ENCODE measurements at places on chromosomes 4 and X.

DNA sequence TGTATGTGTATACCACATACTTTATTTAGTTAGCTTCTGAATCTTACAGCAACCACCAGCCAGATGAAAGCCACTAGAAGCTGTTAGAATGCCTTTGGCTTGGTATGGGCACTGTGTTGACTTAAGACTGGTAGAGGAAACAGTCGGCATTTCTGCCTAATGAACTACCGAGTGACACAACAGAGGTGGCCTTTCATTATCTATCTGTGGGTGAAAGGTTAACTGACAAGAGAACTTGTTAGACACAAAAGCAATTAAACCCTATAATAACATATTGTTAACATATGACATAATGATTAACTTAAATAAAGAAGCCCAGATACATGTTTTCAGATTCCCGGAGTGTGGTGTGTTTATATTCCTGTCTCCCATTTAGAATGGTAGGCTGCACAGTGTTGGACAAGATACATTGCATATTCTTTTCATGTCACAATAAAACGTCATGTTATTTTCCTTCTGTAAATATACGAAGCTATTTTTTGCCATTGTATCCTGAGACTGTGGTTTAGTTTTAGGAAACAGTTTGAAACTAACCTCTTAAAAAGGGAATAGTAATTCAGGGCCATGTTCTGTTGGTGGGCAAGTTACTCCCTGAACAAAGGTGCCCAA, 181.5 kb downstream of the SLIT2 start:
- DNase-seq, result no peak

- no peak for DNase-seq
Measured at GRCh38 chr4:35250761-35251160, 993.6 kb downstream of the ARAP2 start.

- no peak for DNase-seq
Measured at GRCh38 chr4:85656759-85657505, 182.0 kb downstream of the ARHGAP24 start.

- DNase-seq, result no peak
Measured at GRCh38 chr4:4477391-4477790, 64.5 kb downstream of the STX18 start.

GRCh38 chrX:7127056-7127455, 20.5 kb upstream of the STS start:
- no peak for DNase-seq

DNA sequence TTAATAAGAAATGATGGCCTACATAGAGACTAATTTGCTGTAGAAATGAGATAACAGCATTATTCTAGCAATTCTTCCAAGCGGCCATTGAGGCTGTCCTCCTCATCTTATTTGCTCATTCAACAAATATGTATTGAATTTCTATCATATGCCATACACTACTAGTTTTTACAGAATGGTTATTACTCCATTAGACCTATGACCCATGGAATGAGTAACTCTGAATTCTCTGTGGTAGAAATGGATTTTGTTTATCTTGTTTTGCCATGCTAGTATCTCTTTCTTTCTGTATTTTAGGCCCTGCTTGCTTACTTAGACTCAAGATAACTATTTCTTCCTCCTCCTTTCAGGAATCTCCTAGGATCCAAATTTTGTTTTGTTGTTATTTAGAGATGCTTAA, 103.5 kb downstream of the RPA4 start:
- no peak for DNase-seq

DNA sequence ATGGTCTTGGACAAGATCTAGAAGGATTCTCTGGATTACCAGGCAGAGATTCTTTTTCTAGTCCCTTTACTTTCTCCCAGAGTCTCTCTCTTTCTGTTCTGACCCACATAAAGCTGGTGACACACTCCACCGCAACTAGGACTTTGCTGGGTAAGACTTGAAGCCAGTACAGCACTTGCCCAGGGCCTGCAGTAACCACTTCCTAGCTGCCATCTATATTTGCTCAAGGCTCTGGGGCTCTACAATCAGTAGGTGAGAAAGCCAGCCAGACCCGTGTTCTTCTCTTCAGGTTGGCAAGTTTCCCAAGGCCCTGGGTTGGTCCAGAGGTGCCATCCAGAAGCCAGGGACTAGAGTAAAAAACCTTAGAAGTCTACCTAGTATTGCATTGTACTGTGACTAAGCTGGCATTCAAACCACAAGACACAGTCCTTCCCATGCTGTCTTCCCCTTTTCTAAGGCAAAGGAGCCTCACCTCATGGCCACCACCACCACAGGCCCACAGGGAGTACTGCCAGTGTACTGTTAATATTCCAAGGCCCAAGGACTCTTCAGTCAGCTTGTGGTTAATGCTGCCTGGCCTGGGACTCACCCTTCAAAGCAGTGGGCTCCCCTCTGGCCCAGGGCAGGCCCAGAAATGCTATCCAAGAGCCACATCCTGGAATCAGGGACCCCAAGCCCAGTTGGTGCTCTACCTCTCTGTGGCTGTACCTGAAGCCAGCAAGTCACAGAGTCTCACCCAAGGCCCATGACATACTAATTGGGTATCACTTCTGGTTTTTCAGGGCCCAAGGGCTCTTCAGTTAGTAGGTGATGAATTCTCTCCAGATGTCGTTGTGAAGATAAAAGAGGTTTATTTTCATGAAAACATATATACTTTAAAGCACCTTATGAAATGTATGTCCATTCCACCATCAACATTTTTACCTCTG, 54.7 kb downstream of the CD38 start:
- DNase-seq, result no peak

DNA sequence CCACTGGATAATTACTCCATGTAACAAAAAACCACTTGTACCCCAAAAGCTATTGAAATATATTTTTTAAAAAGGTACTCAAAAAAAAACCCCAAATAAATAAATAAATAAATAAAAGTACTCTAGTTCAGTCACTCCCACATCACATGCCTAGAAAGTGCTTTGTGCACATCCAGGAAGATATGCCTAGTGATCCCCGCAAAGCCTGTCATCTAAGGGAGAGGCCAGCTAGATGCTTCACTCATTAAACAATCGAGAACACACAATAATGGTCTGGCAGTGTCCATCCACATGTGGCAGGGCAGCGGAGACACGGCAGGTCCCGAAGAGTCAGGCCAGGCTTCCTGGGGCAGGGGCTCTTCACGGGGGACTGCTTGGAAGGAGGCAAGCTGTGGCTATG, 47.6 kb downstream of the RAB33B start:
- no peak for DNase-seq

DNA sequence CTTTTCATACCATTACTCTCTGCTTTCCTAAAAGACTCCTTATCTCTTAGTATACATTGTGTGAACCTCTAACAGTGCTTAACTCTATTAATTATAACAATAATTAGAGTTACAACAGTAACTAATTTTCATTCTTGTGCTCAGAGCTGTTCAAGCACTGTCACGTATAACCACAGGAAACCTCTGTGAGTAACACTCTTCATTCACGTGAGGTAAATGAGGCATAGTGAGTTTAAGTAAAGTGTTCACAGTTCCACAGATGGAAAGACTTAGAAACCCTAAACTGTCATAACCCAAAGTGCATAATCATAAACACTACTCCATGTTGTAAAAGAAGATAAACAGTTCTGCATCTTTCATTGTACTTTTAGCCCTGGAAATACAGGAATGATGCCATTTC, 222.4 kb downstream of the CCSER1 start:
- DNase-seq, result no peak

GRCh38 chr4:2083116-2083825, 24.1 kb downstream of the NAT8L start:
- no peak for DNase-seq

GRCh38 chrX:3728454-3728853, 15.0 kb upstream of the PRKX start:
- no peak for DNase-seq

- DNase-seq, result no peak
Measured at GRCh38 chrX:16711893-16712547, 449 bp downstream of the CTPS2 start.

DNA sequence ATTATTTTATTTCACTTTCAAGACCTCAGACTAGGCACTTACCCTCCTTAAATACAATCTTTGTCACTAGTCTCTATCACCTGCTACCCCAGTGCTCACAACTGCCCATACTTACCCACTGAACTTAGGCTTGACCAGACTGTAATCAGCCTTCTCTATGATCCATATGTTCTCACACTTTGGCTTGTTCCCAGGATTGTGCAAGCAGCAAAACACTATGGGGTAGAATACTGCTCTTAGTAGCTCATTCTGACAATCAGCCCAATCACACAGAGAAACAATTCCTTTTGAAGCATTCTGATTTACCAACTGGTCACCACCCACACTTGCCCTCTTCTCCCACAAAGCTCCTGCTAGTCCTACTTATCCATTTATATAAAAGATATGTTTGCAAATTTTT, 878.3 kb downstream of the FSTL5 start:
- DNase-seq, result no peak

DNA sequence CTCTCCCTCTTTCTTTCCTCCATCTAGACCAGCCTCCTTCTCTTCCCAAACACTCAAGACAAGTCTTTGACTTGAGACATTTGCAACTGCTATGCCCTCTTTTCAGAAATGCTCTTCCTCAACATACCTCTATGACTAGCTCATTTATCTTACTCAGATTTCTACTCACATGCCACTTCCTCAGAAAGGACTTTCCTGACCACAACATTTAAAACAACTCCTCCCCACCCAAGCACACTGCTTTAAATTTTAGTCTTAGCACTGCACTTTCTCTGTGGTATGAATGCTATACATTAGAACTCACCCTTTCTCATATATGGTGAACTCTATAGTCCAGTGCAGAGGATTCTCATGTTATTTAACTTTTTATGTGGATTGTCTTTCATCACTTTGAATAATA, 28.4 kb upstream of the SULT1E1 start:
- DNase-seq, result no peak

Measured in stimulated activated CD8-positive, alpha-beta memory T cell treated with anti-CD3 and anti-CD28 coated beads, Interleukin-4, amount 100 ng/mL, for 4 hours (primary cell).